ENCODE measurements at places on chromosomes 11 and 22. TPM values are rescaled to one million over a fixed set of nuclear protein-coding genes. Genes with fewer than 3 reads are reported as not detected.
A peak's percentile ranks its signal among the peaks of the same experiment; 100 is the strongest.

GRCh38 chr11:88523386-88524071 is 186.0 kb upstream of the CTSC start:
- no peak overlapping the region for H3K27ac ChIP-seq
- no peaks in the 10 kb centered on the region for H3K36me3 ChIP-seq
- no peak overlapping the region for H3K4me3 ChIP-seq
- DNase-seq = no peak
- no peaks in the 10 kb centered on the region for H3K4me1 ChIP-seq

Gene RNF214
- total RNA-seq = 33.5 TPM

Gene PRODH
- total RNA-seq = 0.76 TPM

DNA sequence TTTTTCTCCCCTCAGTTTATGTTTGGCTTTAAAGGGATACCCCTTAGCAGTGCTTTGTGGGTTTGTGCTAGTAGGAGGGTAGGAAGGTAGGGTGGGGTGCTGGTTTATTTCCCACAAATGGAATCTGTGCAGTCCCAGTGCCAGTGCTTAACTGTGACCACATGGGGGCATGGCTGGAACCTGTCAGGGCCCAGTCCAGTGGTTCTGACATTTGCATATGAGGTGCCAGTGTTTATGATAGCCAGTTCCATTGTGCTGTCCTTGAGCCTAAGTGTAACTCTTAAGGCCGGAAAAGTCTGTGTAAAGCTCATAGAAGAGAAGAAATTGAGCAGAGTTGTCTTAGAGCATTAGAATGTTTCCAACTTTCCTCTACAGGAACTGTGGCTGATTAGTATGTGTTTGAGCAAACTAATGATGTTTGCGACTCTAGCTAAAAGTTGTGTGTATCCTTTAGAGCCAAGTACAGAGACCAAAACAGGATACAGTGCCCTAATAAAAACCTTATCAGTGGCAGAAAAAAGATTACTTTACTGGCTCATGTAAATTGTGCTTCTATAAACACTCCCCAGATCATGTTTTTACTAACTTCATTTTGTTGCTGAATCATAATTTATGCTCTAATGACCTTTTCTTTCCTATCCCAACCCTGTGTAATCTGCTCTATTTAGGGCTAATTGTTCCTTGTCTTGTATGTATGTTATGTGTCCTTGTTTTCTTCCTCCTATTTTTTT is 38.1 kb downstream of the DIXDC1 start:
- peaks cover 5% of the 10 kb centered on the region for H3K4me1 ChIP-seq
- H3K36me3 ChIP-seq = peaks cover 13% of the 10 kb centered on the region
- peaks cover 18% of the 10 kb centered on the region for H3K27me3 ChIP-seq

DNA sequence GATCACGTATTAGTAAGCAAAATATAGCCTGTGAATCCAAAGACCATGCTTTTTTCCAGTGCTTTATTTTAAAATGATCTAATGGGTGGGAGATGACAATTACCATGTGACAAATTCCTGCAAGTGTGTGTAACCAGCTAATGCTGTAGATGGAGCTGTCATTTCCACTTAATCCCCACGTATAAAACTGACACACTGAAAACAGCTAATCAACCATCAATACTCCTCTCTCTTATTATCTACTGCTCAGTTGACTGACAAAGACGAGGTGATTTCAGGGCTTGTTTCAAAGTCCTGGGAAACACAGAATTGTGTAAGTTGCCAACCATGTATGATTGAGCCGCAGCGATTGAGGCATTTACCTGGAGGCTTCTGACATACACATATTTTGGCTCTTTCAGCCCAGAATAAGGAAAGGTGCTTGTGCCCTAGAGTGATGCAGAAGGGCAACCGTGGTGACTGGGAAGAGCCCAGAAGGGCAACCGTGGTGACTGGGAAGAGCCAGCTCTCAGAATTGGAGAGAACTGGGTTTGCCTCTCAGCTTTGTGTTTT is 9.7 kb downstream of the SLN start:
- H3K4me3 ChIP-seq = no peak overlapping the region
- H3K27ac ChIP-seq = no peak overlapping the region
- peaks cover 34% of the 10 kb centered on the region for H3K27me3 ChIP-seq
- no peak for DNase-seq
- no peaks in the 10 kb centered on the region for H3K4me1 ChIP-seq

DNA sequence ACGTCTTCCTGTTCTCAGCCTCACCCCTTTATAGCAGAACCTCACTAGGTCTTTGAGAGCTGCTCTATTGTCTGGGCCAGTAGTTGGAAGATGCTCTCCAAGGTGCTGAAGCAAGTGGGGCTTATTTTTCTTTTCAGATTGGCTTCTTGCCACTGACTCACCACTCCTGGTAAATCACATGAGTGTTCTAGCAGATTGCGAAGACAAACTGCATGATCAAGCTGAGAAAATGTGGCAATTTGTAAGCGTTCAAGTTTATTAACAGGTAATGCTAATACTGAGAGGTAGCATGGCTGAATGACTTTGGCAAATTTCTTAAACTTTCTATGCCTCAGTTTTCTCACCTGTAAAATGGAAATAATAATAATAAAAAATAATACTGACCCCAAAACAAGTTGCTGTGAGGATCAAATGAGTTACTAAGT is 59.2 kb downstream of the CACNG2 start:
- no peak overlapping the region for H3K4me3 ChIP-seq
- H3K36me3 ChIP-seq = no peaks in the 10 kb centered on the region
- H3K4me1 ChIP-seq = no peaks in the 10 kb centered on the region
- peaks cover 55% of the 10 kb centered on the region for H3K27me3 ChIP-seq
- H3K27ac ChIP-seq = no peak overlapping the region
- peak; percentile 11 for DNase-seq

DNA sequence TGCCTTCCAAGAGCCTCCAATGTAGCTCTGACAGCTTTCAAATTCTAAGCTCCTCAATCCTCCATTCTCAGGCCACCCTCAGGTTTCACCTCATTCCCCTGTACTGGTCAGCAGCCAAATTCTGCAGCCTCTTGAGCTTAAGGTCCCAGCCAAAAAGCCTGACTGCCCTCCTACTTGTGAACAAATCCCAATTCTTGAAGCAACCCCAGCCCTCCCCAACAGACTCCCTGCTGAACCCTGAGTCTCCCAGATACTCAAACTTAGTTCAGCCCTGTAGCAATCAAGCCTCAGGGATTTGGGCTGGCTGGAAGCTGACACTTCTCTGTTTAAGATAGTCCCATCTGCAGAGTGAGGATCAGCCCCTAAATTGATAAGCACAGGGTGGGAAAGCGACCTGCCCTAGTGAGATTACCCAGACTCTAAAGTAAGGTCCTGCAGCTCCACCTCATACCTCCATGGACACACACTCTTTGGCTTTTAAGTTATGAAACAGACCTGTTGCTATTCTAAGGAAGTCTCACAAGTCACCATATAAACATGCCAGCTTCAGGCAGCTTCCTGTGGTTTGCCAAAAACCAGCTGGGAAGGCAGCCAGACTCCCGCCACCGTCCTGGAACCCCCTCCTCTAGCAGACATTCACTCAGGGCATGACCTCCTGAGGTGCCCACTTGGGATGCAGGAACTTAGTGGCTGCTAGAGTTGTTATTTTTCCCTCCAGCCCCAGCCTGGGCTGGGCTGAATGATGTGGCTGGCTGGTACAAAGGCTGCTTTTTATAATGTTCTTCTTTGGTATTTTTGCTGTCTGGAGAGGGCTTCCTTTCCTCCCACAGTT is 82.5 kb upstream of the PICALM start:
- H3K4me3 ChIP-seq = peak overlapping the region; percentile 5
- peaks cover 16% of the 10 kb centered on the region for H3K27me3 ChIP-seq
- H3K27ac ChIP-seq = peak overlapping the region; percentile 8

DNA sequence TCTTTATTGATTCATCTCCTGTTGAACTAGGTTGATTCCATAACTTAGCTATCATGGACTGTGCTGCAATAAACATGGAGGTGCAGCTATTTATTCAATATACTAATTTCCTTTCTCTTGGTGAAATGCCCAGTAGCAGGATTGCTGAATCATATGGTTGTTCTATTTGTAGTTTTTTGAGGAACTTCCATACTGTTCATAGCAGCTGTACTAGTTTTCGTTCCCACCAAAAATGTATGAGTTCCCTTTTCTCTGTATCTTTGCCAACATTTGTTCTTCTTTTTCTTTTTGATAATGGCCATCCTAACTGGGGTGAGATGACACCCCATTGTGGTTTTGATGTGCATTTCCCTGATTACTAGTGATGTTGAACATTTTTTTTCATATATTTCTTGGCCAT is 87.2 kb upstream of the NAV2 start:
- no peak overlapping the region for H3K4me3 ChIP-seq
- H3K27me3 ChIP-seq = peaks cover 20% of the 10 kb centered on the region
- H3K27ac ChIP-seq = no peak overlapping the region
- DNase-seq = no peak

GRCh38 chr11:102912482-102912830 is 37.7 kb upstream of the MMP12 start:
- H3K4me1 ChIP-seq = no peaks in the 10 kb centered on the region
- peaks cover 22% of the 10 kb centered on the region for H3K27me3 ChIP-seq
- no peaks in the 10 kb centered on the region for H3K36me3 ChIP-seq

Gene KREMEN1
- total RNA-seq = 0.09 TPM

- no peak for DNase-seq
- no peak overlapping the region for H3K4me3 ChIP-seq
- no peaks in the 10 kb centered on the region for H3K36me3 ChIP-seq
- no peak overlapping the region for H3K27ac ChIP-seq
- peaks cover 15% of the 10 kb centered on the region for H3K27me3 ChIP-seq
- no peaks in the 10 kb centered on the region for H3K4me1 ChIP-seq
Measured at GRCh38 chr11:7079545-7080135, 9.2 kb upstream of the RBMXL2 start.

DNA sequence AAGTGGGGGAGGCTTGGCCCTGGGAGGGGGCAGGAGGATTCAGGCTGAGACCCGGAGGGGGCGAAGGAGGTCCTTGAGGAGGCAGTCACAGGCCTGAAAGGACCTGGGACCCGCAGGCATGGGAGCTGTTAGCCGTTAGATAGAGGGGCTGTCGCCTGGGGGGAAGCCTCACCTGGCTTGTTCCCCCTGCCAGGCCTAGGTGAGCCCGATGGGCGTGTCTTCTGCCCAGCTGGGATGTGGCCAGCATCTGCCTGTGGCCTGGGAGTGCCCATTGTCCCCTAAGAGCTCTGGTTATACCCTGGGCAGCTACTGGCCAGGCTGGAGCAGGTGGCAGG is 1.8 kb upstream of the DUSP8 start:
- H3K27ac ChIP-seq = no peak overlapping the region
- DNase-seq = no peak
- peaks cover 7% of the 10 kb centered on the region for H3K27me3 ChIP-seq
- peaks cover 5% of the 10 kb centered on the region for H3K36me3 ChIP-seq

- H3K27me3 ChIP-seq = no peaks in the 10 kb centered on the region
- H3K4me3 ChIP-seq = no peak overlapping the region
- H3K36me3 ChIP-seq = peaks cover 4% of the 10 kb centered on the region
- H3K4me1 ChIP-seq = peaks cover 64% of the 10 kb centered on the region
- H3K27ac ChIP-seq = no peak overlapping the region
- no peak for DNase-seq
Measured at GRCh38 chr11:128424851-128425285, 162.5 kb downstream of the ETS1 start.

DNA sequence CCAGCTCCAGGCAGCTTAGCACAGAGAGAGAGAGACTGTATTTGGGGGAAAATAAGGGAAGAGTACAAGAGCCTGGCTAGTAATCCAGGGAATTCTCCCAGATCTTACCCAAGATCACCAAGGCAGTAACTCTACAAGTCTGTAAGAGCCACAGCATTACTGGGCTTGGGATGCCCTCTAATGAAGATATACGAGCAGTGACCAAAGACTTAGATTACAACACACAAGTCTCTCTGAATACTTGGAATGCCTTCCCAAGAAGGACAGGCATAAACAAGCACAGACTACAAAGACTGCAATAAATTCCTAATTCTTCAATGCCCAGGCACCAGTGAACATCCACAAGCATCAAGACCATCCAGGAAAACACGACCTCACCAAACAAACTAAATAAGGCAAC is 17.7 kb downstream of the DNAJC24 start:
- no peak overlapping the region for H3K4me3 ChIP-seq
- no peak for DNase-seq

Gene SLC25A45
- 16.4 TPM for total RNA-seq

DNA sequence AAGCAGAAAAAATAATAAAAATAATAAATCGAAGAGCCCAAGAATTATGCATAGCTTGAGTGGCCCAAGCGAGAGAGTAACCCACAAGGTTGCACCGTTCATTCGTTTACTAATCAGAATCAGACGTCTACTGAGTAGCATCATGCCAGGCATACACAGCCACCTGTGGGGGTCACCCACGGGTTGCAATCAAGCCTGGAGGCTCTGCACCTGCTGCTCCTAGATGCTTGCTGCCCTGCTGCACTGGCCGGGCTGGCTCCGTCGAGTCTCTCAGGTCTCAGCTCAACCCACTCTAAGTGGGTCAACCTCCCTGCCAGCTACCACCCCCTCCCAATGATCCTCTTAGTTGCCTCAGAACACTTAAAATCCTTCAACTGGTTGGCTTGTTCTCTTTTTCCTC is 2.0 kb upstream of the TESMIN start:
- no peaks in the 10 kb centered on the region for H3K27me3 ChIP-seq
- no peak overlapping the region for H3K4me3 ChIP-seq
- H3K36me3 ChIP-seq = no peaks in the 10 kb centered on the region
- H3K4me1 ChIP-seq = peaks cover 8% of the 10 kb centered on the region
- no peak overlapping the region for H3K27ac ChIP-seq
- no peak for DNase-seq

GRCh38 chr11:93089474-93090102 is 108.2 kb downstream of the SLC36A4 start:
- H3K4me1 ChIP-seq = no peaks in the 10 kb centered on the region
- no peak for DNase-seq
- H3K4me3 ChIP-seq = no peak overlapping the region
- no peaks in the 10 kb centered on the region for H3K36me3 ChIP-seq
- H3K27me3 ChIP-seq = peaks cover 2% of the 10 kb centered on the region
- no peak overlapping the region for H3K27ac ChIP-seq

Gene TRIM22
- 180 TPM for total RNA-seq
